Mesenchymal stem cell (in vitro differentiated cells and primary cell): ENCODE measurements at places on chromosomes 6 and 20.

DNA sequence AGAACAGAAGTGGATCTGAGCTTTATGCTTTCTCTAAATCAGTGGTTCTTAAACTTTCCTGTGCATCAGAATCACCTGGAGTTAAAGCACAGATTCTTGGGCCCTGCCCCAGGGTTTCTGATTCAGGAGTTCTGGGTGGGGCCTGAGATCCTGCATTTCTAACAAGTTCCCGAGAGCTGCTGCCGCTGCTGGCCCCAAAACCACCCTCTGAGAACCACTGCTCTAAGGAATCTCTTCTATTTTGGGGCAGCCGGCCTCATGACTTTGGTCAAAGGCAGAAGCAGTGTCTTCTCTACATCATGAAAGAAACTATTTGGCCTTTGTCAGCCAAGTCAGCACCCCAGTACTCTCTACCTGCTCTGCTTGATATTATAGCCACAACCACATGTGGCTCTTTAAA lies 42.1 kb upstream of the RIN2 start:
- H3K27me3 ChIP-seq, result no peaks in the 10 kb centered on the region
- no peak overlapping the region for H3K4me3 ChIP-seq
- peaks cover 4% of the 10 kb centered on the region for H3K4me1 ChIP-seq
- H3K27ac ChIP-seq, result no peak overlapping the region
- DNase-seq, result no peak
- no peaks in the 10 kb centered on the region for H3K36me3 ChIP-seq

GRCh38 chr20:60244373-60245146 lies 286.3 kb downstream of the CDH26 start:
- H3K27me3 ChIP-seq, result no peaks in the 10 kb centered on the region
- no peaks in the 10 kb centered on the region for H3K4me1 ChIP-seq
- H3K36me3 ChIP-seq, result no peaks in the 10 kb centered on the region
- H3K27ac ChIP-seq, result no peak overlapping the region
- H3K4me3 ChIP-seq, result no peak overlapping the region
- no peak for DNase-seq

DNA sequence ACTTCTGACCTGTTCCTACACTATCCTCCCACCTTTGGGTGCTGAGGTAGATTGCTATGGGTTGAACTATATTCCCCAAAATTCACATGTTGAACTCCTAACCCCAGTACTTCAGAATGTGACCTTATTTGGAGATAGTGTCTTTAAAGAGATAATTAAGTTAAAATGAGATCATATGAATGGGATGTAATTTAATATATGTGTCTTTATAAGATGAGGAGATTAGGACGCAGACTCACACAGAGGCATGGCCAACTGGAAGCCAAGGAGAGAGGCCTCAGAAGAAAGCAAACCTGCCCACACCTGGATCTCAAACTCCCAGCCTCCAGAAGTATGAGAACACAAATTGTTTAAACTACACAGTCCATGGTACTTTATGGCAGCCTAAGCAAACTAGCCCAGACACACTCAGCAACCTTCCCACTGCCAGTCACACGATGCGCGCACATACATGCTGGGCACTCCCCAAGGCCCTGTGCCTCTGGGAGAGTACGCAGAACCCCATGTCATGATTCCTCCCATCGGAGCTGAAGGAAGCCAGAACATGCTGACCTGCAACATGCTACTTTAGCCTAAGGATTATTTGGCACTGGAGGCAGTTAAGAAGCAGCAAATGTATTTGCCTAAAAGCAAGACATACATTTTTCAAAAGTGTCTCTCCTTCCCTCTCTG lies 8.9 kb upstream of the SLC22A1 start:
- H3K4me3 ChIP-seq, result no peak overlapping the region
- peaks cover 39% of the 10 kb centered on the region for H3K36me3 ChIP-seq
- no peak overlapping the region for H3K27ac ChIP-seq
- no peak for DNase-seq
- H3K4me1 ChIP-seq, result peaks cover 4% of the 10 kb centered on the region
- H3K27me3 ChIP-seq, result no peaks in the 10 kb centered on the region

DNA sequence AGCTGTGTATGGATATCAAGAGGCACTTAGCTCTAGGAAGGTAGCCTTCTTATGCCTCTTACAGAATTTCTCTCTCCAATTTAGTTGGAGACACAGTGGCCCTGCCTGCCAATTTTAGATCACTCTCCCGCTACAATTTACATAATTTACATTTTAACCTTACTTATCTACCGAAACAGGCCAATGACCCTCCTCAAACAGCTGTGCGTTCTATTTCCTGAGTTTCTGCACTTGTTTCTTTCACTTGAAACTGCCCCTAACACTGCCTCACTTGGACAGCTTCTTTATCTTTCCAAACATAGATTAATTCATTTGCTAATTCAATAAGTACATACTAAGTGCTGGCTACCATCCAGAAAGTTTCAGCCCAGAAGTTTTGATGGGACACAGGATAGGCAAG lies 52.9 kb upstream of the HDDC2 start:
- no peaks in the 10 kb centered on the region for H3K27me3 ChIP-seq
- no peak overlapping the region for H3K4me3 ChIP-seq

- no peak for DNase-seq
- no peak overlapping the region for H3K27ac ChIP-seq
- no peaks in the 10 kb centered on the region for H3K4me1 ChIP-seq
Measured at GRCh38 chr6:46440641-46441040, 50.6 kb downstream of the RCAN2 start.

GRCh38 chr6:80366714-80367113 lies 260.2 kb downstream of the BCKDHB start:
- H3K27me3 ChIP-seq, result no peaks in the 10 kb centered on the region
- no peak overlapping the region for H3K4me3 ChIP-seq
- peak; percentile 75 for DNase-seq
- no peaks in the 10 kb centered on the region for H3K4me1 ChIP-seq
- H3K36me3 ChIP-seq, result no peaks in the 10 kb centered on the region

DNA sequence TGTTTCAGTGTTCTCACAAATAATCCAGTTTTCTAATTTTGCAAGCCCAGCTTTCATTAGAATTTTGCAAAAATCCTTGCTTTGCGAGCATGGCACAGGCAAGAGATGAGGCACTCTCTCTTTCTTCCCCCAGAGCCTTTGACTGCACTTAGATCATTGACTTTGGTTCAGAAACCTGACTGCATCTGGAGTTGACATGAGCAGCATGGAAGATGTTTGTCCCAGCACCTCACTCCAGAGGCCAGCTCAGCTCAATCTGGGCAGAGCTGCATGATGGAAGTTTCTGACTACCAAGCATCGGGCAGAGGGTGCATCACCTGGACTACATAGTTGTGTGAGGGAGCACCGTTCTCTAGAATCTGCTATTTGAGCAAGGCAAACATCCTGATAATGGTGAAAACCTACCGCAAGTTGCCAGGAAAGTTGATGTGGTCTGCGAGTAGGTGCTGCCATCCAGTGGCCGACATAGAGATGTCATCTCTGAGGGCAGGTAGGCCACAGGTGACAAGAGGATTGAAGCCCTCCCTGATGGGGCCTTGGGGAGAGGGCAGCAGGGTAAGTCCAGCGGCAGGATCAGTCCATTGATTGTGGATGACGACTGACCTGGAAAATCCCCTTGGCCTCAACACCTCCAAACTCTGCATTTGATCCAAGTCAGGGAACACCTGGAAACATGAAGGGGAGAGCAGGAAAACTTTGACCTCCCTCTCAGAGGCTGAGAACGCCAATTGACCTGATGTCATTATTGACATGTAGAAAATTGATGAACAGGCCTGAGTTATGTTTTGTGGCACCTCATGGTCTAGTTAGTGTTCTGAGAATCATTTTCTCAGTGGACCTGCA lies 3.8 kb upstream of the LPA start:
- H3K27ac ChIP-seq, result no peak overlapping the region
- no peak overlapping the region for H3K4me3 ChIP-seq
- no peaks in the 10 kb centered on the region for H3K4me1 ChIP-seq
- H3K36me3 ChIP-seq, result no peaks in the 10 kb centered on the region
- DNase-seq, result no peak

DNA sequence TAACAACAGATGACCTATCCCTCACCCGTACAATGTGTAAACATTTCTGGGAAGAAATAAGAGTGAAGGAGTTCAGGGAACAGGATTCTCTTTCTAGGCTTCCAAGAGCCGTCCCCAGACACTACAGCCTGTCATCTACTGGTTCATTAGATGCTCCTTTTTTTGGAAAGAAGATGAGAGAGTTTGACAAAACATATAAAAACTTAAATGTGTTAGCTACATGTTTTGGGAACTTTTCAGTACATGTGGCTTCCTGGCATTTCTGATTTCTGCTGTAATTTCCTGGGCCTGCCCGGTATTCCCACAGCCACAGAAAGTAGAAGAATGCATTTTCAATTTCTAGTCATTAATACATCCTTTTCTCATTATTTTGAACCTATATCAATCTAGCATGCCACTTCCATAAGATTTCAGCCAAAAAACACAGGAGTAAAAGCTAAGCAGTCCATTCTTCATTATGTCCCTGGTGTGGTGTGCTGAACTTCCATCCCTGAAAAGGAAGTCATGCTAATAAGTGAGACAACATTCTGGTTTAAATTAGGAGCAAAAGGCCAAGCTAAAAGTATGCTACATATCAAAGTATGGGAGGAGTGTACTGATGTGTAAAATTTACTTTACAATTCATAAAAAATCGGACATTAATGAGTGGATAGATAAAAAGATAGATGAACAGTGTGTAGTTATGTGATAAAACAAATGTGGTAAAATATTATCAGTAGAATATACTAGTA lies 198.2 kb downstream of the WDR27 start:
- no peak for DNase-seq
- no peaks in the 10 kb centered on the region for H3K36me3 ChIP-seq
- no peaks in the 10 kb centered on the region for H3K27me3 ChIP-seq
- no peaks in the 10 kb centered on the region for H3K4me1 ChIP-seq
- H3K4me3 ChIP-seq, result no peak overlapping the region

GRCh38 chr20:39825950-39826349 lies 863.1 kb downstream of the MAFB start:
- H3K4me1 ChIP-seq, result peaks cover 6% of the 10 kb centered on the region

- H3K4me1 ChIP-seq, result peaks cover 13% of the 10 kb centered on the region
- peaks cover 52% of the 10 kb centered on the region for H3K36me3 ChIP-seq
- peak overlapping the region; percentile 93 for H3K4me3 ChIP-seq
- H3K27ac ChIP-seq, result no peak overlapping the region
Measured at GRCh38 chr6:31727717-31728671, 1.1 kb downstream of the DDAH2 start.

DNA sequence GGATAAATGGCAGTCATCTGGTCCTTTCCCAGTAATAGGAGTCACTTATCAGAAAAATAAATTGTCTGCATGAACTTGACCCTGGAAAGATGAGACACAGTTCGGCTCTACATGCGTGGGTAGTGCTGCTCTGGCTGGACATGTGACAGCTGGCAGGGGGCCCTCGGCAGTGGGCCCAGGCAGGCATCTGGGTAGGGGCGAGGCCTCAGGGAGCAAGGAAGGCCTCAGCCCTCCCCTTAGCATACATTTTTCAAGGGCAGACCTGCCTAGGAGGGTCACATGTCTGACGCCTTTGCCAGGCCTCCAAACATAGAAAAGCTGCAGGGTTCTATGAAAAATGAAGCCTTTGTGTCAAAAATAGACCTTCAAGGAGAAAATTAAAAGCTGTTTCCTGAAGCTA lies 12.8 kb upstream of the ILRUN start:
- H3K27ac ChIP-seq, result no peak overlapping the region
- peaks cover 2% of the 10 kb centered on the region for H3K4me1 ChIP-seq
- no peaks in the 10 kb centered on the region for H3K36me3 ChIP-seq
- DNase-seq, result no peak
- H3K4me3 ChIP-seq, result no peak overlapping the region
- no peaks in the 10 kb centered on the region for H3K27me3 ChIP-seq

DNA sequence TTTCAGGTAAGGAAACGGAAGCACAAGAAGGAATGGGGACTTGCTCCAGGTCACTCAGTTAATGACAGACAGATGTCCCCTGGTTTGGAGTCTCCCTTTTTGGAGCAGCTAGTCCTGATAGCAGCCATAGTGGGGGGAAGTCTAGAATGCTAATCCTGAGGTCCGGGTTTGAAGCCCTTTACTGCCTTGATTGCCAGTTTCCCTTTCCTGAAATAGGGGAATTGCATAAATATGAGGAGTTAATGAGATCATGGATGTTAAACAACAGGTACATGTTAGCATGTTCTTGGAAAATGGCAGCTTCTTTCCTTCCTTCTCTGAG lies 341 bp upstream of the TTPAL start:
- H3K4me1 ChIP-seq, result peaks cover 4% of the 10 kb centered on the region
- H3K27me3 ChIP-seq, result no peaks in the 10 kb centered on the region
- DNase-seq, result no peak
- peak overlapping the region; percentile 93 for H3K4me3 ChIP-seq
- H3K27ac ChIP-seq, result no peak overlapping the region

- no peak overlapping the region for H3K4me3 ChIP-seq
- no peaks in the 10 kb centered on the region for H3K27me3 ChIP-seq
- no peak overlapping the region for H3K27ac ChIP-seq
- no peak for DNase-seq
Measured at GRCh38 chr6:169657284-169657610, 44.6 kb downstream of the WDR27 start.

DNA sequence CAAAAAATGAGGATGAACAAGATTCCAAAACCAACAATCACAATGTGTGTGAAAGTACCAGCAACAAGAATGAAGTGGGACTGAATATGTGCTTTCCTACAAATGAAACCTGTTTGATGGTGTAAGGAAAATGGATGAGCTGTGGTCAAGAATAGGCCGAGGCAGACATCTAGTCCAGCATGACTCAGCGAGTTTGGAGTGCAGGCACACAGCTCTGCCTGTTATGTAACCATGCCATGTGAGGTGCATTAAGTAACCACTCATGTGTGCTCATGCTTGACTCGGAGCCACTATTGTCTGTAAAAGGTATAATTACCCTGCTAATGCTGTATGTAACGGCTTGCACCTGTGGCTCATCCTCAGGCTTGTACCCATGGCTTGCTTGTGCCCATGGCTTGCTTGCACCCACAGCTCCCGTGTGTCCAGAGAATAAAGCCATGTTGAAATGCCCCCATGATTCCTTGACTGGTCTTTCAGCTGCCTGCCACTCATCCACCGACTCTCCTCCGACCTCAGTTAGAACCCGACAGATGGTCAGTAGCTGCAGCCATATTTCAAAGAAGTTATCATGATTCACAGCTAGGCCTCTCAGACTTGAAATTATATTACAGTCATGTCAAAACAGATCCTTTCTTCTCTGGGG lies 98.7 kb downstream of the BACH2 start:
- no peaks in the 10 kb centered on the region for H3K27me3 ChIP-seq
- DNase-seq, result peak; percentile 67
- H3K4me1 ChIP-seq, result peaks cover 4% of the 10 kb centered on the region
- no peak overlapping the region for H3K4me3 ChIP-seq

DNA sequence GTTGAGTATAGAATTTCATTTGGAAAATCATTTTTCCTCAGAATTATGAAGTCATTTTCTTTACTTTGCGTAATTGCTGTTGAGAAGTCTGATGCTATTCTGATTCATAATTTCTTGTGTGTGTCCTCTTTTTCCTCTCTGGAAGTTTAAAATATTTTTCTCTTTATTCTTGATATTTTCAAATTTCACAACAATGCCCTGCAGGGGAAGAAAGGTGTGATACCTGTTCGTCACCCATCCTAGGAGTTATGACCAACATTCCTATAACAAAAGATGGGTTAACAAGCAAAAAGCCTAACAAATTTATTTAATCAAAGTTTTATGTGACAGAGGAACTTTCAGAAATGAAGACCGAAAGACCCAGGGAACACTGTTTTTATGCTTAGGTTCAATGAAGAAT lies 171.5 kb upstream of the AKIRIN2 start:
- no peaks in the 10 kb centered on the region for H3K36me3 ChIP-seq
- H3K4me3 ChIP-seq, result no peak overlapping the region
- no peaks in the 10 kb centered on the region for H3K4me1 ChIP-seq
- H3K27ac ChIP-seq, result no peak overlapping the region
- DNase-seq, result no peak
